Ammon's horn (tissue), 1 donor: ENCODE measurements at places on chromosomes 16 and 17.

DNA sequence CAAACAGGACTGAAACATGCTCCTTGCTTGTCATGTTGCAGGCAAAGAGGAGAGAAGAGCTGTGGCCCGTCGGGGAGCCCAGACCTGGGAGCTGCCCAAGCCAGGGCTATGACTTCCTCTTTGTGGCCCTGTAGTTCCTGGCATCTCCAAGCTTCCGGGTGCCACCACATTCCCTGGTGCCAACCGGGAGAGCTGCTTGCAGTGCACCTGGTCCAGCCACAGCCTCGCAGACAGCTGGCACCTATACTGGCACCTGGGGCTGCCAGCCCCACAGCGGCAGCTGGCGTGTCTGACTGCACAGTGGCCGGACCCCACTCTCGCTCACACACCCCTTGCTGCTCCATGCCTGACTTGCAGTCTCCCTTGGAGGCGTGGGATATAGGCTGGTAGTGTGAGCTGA is 37.1 kb upstream of the FOXJ1 start:
- no peak for DNase-seq

DNA sequence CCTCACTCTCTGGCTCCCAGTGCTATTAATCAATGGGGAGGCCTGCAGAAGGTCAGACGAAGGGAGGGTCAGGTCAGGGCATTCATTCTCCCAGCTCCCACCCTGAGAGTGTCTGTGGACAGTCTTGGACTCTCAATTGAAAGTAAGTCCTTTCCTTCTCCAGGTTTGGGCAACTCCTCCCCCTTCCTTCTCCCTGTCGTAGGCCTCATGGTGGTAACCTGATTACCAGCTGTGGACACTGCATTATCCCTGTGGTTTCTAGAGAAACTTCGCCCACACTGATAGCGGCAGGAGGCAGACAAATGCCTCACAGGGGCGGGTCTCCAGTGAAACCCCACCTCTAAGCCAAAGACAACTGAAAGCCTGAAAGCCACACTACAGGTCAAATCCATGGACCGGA is 57.7 kb upstream of the SLC25A19 start:
- no peak for DNase-seq

DNA sequence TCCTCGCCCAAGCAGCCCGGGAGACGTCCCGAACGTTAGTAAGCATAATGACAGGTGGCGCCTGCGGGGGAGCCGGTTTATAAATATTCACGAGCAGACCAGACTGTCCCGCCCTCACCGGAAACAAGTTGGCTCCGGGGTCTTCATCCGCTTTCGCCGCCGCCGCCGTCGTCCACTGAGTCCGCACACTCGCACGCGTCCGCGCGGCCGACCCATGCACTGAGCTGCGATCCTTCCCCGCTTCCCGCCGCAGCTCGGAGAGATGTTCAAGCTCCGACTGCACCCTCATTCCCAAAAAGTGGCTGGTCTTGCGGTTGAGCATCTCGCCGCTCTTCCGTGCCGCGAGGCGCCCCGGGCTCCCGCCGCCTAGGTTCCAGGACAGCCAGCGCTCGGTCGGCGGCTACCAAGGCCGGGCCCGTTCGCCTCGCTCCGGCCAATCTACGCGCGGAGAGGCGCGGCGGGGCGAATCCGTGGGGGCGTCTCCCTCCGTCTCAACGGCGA is 385 bp downstream of the CFAP119 start:
- no peak for DNase-seq

GRCh38 chr16:68284847-68285246 is 20.5 kb downstream of the SLC7A6 start:
- peak; percentile 40 for DNase-seq

- peak; percentile 45 for DNase-seq
These were observed 231.7 kb downstream of the HAPSTR1 start for GRCh38 chr16:9323170-9323569.

- DNase-seq = peak; percentile 68
These were observed 36.1 kb upstream of the ZC3H18 start for GRCh38 chr16:88533932-88534637.

- DNase-seq = peak; percentile 60
These were observed 160.6 kb downstream of the CYLD start for GRCh38 chr16:50902457-50902856.

DNA sequence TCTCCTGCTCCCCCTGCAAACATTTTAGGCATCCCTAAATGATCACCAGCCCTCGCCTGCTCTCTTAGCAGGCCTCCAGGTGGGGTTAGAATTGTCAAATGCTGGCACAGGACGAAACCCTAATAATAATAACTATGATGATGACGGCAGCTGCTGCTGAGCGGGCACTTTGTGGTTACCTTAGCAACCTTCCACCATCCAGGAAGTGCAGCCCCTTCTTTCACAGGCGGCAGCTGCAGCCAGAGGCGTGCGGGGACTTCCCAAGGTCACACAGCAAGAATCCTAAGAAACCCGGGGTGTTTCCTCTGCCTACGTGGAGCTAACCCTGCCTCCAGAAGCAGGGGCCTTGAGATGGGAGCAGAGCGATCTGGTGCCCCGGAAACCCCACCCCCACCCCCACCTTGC is 22.4 kb upstream of the EIF1 start:
- DNase-seq = peak; percentile 55

GRCh38 chr16:53430363-53430762 is 3.9 kb upstream of the RBL2 start:
- no peak for DNase-seq

DNA sequence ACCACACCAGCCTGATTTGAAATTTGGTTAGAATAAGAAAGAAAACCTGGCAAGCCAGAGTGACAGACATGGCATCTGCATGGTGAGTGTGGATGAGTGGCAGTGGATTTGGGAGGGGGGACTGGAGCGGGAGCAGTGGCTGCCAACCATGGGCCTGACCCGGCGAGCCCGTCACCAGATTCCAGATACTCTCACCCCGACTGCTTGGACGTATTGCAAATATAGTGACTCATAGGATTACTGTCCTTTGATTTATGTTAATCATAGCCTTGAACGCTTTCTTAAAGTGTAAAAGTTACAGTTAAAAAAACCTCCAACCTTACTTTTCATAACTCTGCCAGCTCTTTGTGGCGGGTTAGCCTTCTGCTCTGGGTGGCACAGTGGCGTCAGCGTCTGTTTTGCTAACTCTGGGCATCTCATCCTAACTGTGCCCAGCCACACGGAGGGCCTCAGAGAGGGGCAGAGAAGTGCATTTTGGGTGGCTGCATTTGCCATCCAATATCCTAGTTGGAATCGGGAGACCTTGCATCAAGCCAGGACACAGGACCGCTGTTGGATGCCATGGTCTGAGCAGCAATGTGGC is 26.8 kb upstream of the FOXK2 start:
- no peak for DNase-seq

DNA sequence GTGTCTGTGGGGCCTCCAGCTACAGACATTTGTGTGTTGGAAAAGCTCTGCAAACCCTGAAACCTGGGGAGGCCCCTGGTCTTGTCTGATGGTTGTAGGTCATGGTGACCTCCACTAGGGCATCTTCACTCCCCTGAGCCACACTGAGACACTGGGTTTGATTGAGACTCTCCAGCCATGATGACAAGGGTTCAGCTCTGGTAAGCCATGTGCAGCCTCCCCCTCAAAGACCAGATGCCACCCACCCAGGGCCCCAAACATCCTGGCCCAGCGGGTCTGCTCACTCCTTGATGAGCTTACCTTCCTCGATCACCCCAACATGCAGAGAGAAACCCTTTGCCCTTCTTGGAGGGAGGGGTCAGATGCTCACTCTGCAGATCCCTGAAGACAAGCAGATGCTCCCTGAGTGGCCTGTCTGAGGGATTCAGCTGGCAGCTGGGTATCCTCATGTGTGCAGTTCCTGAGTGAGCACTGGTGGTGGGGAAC is 101.6 kb downstream of the METRNL start:
- DNase-seq = peak; percentile 0

GRCh38 chr17:35879773-35880654 is at the start of gene CCL5:
TSS of gene CCL5 (minus strand) at chr17:35880360.
- DNase-seq = no peak

- peak; percentile 62 for DNase-seq
These were observed 7.2 kb downstream of the TIMM22 start for GRCh38 chr17:1003972-1004768.

DNA sequence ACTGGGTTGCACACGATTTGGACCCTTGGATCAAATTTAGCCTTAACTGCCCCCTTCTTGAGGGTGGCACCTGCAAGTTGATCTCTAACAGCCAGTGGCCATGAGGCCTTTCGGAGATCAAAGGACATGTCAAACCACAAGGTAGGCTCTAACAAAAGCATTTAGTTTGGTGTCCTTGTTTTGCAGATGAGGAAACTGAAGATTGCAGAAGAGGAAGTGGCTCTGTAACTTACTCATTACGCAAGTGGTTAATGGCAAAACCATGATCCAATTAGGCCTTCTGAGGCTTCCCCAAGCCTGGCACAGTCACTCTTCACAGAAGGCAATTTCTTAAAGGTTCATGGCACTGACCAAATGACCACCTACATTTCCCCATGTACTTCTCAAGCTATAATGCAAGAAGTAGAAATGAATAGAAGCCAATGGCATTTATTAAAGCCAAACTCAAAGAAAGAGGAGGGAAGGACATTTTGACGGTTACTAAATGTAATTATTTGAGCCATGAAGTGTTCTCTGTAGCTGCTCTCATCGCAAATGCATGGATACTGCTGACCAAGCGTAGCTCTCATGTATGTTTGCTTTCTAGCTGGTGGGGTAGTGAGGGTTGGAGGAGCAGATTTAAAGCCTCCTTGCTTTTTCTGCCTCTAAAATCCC is 32.8 kb upstream of the ABCC12 start:
- DNase-seq = peak; percentile 31

GRCh38 chr16:1508494-1509187 is 15.5 kb downstream of the TELO2 start:
- DNase-seq = no peak

GRCh38 chr17:8991514-8992285 is 26.2 kb upstream of the PIK3R5 start:
- peak; percentile 66 for DNase-seq

DNA sequence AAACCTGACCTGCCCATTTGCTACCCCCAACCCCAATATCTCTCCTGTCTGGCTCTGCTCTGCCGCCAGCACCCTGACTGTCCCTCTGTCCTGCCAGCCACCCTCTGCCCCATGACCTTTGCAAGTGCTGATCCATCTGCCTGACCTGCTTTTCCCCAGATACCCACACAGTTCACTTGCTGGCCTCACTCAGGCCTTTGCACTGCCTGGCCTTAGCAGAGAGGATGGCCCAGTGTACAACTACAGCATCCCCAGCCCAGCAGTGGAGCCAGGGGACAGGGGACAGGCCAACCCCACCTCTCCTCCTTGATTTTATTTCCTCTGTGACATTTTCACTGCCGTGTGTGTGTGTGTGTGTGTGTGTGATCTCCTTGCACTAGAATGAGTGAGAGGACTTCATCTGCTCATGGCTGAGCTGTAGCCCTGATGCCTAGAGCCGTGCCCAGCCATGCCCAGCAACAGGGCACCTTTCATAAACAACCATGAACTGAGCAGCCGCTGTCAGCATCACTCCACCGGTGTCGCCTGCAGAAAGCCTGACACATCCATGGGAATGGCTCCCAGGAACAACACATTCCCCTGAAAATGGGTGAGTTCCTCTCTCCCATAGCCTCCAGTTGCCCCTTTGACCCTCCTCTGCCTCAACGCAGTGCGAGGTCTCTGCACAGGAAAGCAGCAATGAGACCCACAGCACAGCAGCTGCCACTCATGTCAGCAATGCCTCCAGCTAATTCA is 36.0 kb upstream of the RBFOX3 start:
- DNase-seq = no peak

GRCh38 chr16:1217526-1217925 is 7.5 kb downstream of the TPSG1 start:
- no peak for DNase-seq

GRCh38 chr17:27466743-27467375 is 10.6 kb downstream of the KSR1 start:
- no peak for DNase-seq

DNA sequence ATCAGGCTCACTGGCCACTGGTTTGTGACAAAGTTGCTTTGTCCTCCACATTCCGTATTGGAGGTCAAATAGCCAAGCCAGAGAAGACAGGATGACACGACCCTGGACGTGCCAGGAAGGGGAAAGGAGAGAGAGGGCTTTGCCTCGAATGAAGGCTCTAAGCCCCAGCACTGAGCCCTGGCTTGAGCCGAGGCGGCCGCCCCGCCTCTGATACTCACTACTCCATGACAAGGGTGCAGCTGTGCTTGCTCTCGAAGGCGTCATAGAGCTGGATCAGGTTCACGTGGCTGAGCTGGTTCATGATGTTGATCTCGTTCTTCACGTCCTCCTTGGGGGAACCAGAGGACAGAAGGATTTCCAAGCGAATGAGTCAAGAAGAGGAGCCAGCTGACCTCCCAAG is 19.3 kb downstream of the MYLK3 start:
- no peak for DNase-seq

- DNase-seq = peak; percentile 62
These were observed 7.9 kb downstream of the NAT9 start for GRCh38 chr17:74768069-74768762.

- no peak for DNase-seq
These were observed 154.4 kb downstream of the TANC2 start for GRCh38 chr17:63120406-63120805.

DNA sequence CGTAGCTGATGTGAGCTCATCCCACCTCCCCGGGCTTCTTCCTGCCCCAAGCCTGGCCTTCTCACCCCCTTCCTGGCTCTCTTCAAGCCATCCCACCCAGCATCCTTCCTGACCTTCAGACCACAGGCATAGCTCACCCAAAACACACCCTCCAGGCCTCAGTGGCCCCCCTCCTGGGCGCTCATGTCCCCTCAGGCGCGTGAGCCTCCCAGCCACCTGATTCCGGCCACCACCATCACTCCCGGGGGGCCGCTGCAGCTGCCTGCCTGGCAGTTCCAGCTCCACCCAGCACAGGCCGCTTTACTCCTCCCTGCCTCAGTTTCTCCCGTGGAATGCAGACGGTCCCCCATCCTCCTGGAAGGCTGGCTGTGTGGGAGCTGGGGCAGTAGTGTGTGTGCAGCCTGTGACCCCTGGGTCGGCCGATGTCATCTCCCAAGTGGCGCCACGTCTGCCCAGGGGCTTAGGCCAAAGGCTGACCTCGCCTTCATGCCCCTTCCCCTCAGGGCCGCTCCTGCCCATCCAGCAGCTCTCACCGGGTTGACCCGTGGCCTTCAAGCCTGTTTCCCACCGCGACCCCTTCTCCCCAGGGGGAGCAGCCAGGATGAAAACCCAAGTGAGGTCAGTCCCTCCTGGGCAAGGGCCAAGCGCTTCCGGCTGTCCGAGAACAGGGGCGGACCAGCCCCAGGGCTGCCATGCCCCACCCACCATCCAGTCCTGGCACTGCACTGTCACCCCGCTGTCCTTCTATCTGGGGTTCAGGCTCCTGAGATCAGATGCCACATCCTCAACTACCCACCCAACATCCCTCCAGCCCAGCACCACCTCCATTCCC is 11.9 kb upstream of the CHMP6 start:
- DNase-seq = no peak

GRCh38 chr16:74585846-74586443 is 21.0 kb downstream of the GLG1 start:
- no peak for DNase-seq
